Purkinje cell (primary cell): ENCODE measurements at places on chromosomes 11 and 22. TPM values are rescaled to one million over a fixed set of nuclear protein-coding genes. Genes with fewer than 3 reads are reported as not detected.

The SPINDOC gene
- 0.20 TPM in 1 of 2 replicates, not detected in the other for polyA plus RNA-seq

The FERMT3 gene
- not detected in 2 replicates for polyA plus RNA-seq

The AQP11 gene
- 10.9 and 14.2 TPM in 2 replicates for polyA plus RNA-seq

The ANGPTL5 gene
- polyA plus RNA-seq, result 0.42 and 1.3 TPM in 2 replicates

The SYT9 gene
- 0.28 TPM in 1 of 2 replicates, not detected in the other for polyA plus RNA-seq

The APOBEC3F gene
- polyA plus RNA-seq, result not detected in 2 replicates

The ZDHHC8 gene
- 0.66 and 0.77 TPM in 2 replicates for polyA plus RNA-seq

The OR51I1 gene
- not detected in 2 replicates for polyA plus RNA-seq

The MRGPRX4 gene
- polyA plus RNA-seq, result not detected in 2 replicates

The DBX1 gene
- not detected in 2 replicates for polyA plus RNA-seq

The APOA1 gene
- 12.6 and 17.5 TPM in 2 replicates for polyA plus RNA-seq

The LMO2 gene
- 11.4 and 15.8 TPM in 2 replicates for polyA plus RNA-seq

The NXPE4 gene
- not detected in 2 replicates for polyA plus RNA-seq

The STIP1 gene
- 43.6 and 47.9 TPM in 2 replicates for polyA plus RNA-seq

The BCO2 gene
- 10.4 and 18.7 TPM in 2 replicates for polyA plus RNA-seq

The DKK3 gene
- polyA plus RNA-seq, result 13.1 and 160 TPM in 2 replicates

The TYR gene
- polyA plus RNA-seq, result not detected in 2 replicates

The SLC22A6 gene
- not detected in 2 replicates for polyA plus RNA-seq

The FGF19 gene
- polyA plus RNA-seq, result not detected in 2 replicates

The SHANK2 gene
- 27.9 and 39.4 TPM in 2 replicates for polyA plus RNA-seq

The PTPN5 gene
- 3.3 and 6.5 TPM in 2 replicates for polyA plus RNA-seq

The ALX4 gene
- polyA plus RNA-seq, result not detected in 2 replicates

The MRPL21 gene
- polyA plus RNA-seq, result 213 and 239 TPM in 2 replicates
